ENCODE measurements at places on chromosomes 12 and 14.

DNA sequence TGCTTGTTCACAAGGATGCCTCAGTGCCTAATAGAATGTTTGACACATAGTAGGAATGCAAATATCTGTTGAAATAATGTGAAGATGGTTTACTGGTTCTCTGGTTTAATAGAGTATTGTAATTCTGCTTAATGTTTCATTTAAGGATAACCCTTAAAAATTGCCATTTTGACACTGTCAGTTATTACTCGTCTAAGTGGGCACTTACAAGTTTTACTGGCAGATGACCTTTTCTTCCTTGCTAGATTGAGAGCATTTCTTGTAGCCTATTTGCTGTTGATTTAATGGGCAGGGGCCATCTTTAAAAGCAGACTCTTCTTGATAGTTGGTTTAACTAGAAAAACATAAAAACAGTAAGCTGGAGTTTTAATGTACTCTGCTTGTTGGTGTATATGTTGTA, 1.9 kb downstream of the TMEM263 start:
- DNase-seq = no peak

GRCh38 chr12:27285403-27285802, 41.3 kb downstream of the STK38L start:
- DNase-seq = no peak

- no peak for DNase-seq
These were observed 85.3 kb downstream of the B4GALNT3 start for GRCh38 chr12:544941-545635.

DNA sequence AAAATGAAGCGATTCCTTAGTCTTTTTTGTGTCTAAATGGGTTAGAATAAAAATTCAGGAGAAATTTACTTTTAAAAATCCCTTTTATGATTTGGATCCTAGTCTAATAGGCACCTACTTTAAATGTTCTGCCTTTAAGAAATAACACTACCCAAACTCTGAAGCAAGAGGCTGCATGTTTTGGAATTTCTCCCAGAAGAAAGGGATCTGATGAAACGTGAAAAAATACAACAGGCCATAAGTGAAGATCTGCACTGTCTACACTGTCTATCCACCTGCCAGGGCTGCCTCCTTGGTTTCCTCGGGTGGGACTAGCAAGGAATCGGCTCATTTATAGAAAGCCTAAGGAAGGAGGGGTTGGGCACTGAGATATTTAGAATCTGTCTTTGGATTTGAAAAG, 22.1 kb downstream of the ACVR1B start:
- DNase-seq = no peak

GRCh38 chr12:116502989-116503496, 56.1 kb upstream of the MAP1LC3B2 start:
- no peak for DNase-seq

DNA sequence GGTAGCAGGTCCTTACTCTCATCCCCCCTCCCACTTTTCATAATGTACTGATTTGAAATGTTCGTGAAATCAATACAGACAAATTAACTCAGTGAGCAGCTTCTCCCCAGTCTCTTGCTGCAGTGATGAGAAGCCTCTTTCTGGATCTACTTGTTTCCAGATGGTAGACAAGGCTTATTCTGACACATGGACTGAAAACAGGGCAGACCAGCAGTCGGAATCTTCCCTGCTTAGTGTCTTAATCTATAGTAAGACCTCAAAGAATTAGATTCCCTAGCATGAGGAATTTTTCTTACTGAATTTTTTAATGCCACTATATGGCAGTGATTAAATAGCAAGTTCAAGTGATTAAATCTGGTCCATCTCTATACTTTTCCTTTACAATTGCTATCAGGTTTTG, 120.1 kb downstream of the RGS6 start:
- DNase-seq = no peak

GRCh38 chr12:76927170-76927784, 48.5 kb upstream of the CSRP2 start:
- DNase-seq = no peak
